ENCODE measurements at places on chromosomes 1 and 21.

- DNase-seq, result peak; percentile 93
Observed at GRCh38 chr1:111346089-111346885, 55.6 kb downstream of the CHIA start.

GRCh38 chr21:17538576-17538975 lies 25.7 kb downstream of the CXADR start:
- no peak for DNase-seq

GRCh38 chr1:101474039-101474665 lies 237.3 kb downstream of the S1PR1 start:
- no peak for DNase-seq

DNA sequence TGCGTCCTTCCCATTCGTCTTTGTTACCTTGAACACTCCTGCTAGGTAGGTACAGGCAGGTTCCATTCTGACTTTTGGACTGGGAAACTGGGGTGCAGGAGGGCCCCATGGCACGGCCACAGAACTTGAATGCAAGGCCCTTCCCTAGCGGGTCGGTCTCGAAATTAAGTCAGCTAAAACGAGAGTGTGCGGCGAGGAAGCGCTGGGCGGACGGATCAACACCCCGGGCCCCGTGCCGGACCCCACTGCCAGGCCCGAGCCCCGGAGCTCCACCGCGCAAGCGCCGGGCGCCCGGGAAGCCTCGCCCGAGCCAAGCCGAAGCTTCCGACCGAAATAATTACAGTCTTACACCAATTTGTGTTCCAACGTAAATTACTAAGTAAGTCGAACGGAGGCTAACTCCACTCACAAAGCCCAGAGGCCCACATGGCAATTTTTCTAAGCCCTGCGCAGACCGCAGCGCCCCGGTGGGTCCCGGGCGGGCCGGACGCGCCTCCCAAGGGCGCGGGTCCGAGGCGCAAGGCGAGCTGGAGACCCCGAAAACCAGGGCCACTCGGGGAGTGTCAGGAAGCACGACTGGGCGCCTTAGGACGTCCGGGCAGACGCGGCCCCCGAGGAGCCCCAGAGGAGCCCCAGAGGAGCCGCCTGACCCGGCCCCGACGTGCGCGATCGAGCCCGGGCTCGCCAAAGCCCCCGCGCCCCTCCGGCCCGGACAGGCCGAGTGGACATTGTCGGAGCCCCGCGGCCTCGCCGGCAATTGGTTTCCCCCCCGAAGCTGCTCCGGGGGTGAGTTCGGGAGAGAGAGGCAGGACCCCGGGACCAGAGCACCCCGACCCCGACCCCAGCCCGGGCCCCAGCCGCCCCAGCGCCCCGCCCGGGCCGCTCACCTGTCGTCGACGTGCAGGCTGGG lies 624 bp downstream of the RIPK4 start:
- DNase-seq, result no peak

DNA sequence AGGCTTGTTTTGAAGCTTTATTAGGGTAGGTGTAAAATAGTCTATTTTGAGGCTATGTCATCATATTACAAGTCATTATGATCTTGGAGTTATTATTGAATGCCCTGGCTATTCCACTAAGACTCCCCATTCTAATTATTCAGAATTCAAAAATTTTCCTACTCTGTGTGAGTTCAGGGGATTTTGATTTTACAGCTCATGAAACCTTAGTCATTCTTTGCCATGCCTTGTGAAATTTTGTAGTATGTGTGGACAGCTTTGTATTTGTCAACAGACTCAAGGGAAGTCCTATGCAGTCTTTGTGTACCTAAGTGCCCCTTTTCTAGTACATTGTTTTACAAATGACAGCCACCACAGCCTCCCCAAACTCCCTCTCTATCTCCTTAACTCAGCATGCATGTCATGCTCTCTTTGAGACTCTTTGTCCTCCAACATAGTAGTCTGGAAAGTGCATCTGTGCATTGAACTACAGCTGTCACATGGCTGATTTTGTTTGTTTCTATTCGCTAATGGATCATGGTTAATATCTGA lies 28.0 kb downstream of the CD1D start:
- DNase-seq, result no peak
